ENCODE measurements at places on chromosomes 11 and 22.

DNA sequence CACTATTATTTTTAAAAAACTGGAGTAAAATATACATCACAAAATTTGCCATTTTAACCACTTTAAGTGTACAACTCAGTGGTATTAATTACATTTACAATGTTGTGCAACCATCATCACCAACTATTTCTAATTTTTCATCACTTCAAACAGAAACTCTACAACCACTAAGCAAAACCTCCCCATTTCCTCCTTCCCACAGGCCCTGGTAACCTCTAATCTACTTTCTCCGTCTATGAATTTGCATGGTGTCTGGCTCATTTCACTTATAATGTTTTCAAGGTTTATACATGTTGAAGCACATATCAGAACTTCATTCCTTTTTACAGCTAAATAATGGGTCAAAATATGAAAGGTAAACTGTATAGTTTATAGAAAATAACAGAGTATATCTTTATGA lies 24.4 kb downstream of the DDI1 start:
- no peak for DNase-seq

- no peak for DNase-seq
Observed at GRCh38 chr22:45976254-45977002, 534 bp downstream of the WNT7B start.

GRCh38 chr11:17718015-17718414 lies 1.4 kb upstream of the MYOD1 start:
- DNase-seq = no peak

GRCh38 chr22:20491346-20491745 lies 4.2 kb downstream of the KLHL22 start:
- DNase-seq = no peak

DNA sequence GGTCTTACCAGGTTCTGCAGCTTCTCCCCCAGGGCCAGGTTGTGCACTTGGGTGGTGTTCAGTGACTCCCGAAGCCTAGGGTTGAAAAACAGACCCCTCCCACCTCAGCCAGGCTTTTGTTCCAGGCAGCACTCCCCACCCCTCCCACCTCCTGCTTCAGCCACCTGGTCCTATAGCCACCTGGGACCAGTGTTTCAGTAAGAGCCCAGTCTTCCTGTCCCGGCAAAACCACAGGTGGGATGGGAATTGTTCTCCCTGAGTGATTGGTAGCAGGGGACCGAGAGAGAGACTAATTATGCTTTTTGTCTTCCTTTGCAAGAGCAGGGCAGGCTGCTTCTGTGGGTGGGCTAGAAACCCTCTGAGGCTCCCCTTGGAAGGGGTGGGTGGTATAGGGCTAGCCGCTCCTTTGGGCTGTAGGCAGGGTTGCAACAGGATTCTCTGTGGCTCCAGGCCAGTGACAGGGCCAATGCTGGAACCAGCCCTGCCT lies 8.5 kb upstream of the NAALADL1 start:
- DNase-seq = no peak

GRCh38 chr11:102799681-102800340 lies 1.9 kb upstream of the MMP1 start:
- DNase-seq = no peak

DNA sequence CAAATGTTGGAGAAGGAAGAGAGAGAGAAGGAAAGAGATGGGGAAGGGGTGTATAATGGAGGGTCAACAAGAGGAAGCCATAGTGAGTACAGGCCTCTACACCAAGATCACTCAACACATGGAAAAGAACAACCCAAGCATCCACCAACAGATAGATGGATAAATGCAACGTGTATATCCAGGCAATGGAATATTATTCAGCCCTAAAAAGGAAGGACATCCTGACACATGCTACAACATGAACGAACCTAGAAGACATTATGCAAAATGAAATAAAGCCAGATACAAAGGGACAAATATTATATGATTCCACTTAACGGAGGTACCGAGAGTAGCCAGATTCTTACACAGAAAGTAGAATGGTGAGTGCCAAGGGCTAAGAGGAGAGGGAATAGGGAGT lies 59.3 kb downstream of the NRXN2 start:
- DNase-seq = no peak

GRCh38 chr11:14248580-14248981 lies 110.4 kb downstream of the RRAS2 start:
- peak; percentile 19 for DNase-seq

DNA sequence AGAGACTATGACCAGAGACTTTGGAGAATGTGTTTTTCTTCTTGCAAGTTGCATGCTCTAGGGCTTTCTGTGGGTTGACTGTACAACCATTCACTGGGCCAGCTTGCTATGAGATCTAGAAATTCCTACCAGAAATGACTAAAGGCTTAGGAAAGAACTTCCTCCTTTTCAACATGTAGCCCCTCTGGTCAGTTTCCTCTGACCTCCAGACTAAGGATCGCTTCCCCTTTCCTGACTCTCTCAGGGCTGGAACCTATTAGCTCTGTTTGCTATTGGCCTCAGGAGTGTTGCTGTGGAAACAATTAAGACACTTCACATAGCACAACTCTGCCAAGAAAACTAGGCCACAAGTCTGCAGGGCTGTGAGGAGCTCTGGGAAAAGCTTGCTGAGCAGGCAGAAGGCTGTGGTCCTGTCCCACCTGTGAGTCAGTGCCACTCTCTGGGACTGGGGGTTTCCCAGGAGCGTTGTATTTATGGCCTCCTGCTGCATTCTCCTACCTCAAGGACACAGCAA lies 10.7 kb downstream of the CRY2 start:
- peak; percentile 39 for DNase-seq

GRCh38 chr11:82634091-82634490 lies 99.6 kb downstream of the FAM181B start:
- no peak for DNase-seq

DNA sequence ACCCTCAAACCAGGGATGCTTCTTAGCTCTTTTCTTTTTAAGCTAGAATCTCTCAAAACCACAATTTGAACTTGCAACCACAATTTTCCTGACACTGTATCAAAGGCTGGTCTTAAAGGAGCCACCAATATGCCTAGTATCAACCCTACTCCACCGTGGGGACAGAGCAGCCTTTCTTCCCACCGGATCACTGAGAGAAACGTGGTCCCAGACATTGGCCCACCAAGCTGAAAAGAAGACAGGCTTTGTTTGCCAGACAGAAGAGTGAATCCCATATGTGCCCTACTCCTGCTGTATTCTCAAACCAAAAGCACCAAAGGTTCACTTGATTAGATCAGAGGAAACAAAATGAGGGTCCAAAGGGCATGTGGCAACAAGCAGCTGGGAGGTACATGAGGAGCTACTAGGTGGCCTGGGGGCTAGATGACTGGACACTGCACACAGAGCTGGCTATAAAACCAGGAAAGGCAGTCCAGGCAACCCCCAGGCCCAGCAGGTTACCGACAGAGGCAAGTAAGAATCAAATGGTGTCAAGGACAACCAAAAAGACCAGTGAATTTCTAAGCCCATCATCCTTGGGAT lies 3.6 kb upstream of the VWCE start:
- DNase-seq = no peak

GRCh38 chr11:128857341-128857740 lies 9.8 kb downstream of the KCNJ1 start:
- DNase-seq = no peak

- DNase-seq = no peak
Observed at GRCh38 chr22:37047006-37047405, 4.5 kb upstream of the KCTD17 start.

DNA sequence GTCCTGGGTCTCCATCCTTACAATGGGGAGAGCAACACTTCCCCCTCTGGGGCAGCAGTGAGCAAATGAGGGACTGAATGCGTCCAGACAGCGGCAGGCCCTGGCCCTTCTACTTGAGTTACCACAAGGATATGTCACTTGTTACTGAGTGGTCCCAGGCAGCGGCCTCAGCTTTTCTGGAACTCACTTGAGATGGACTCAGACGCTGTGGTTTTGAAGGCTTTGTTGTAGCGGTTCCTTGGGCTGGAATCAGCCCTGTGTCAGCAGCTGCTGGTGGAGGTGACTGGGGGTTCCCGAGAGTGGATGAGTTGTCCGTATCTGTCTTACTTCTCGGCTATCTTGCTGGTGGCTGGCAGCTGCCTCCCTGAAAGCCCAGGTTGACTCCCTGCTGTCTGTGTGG lies 77.0 kb downstream of the MICAL2 start:
- no peak for DNase-seq

DNA sequence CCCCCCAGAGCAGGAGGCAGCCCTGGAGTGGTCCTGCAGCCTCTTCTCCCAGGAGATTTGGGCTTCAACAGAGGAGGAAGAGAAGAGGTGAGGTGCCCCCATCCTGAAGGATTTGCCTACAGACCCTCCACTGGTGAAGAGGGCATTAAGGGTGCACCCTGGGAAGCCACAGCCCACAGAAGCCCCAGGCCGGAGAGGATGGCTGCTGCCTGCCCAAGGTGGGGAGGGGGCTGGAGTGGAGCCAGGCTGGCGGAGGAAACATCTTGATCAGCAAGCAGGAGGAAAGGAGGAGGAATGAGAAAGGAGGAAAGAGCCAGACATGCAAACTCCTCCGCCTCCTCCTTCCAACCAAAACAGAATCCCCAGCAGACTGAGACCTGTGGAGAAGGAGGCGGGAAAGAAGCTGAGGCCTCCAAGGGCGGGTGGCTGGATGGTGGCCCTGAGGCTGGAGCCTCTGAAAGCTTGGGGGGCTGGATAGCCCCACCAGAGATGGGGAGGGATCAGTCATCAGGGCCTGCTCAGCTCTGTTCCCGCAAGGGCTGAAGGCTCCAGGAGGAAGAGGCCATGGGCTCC lies 31.3 kb downstream of the ARRB1 start:
- no peak for DNase-seq

DNA sequence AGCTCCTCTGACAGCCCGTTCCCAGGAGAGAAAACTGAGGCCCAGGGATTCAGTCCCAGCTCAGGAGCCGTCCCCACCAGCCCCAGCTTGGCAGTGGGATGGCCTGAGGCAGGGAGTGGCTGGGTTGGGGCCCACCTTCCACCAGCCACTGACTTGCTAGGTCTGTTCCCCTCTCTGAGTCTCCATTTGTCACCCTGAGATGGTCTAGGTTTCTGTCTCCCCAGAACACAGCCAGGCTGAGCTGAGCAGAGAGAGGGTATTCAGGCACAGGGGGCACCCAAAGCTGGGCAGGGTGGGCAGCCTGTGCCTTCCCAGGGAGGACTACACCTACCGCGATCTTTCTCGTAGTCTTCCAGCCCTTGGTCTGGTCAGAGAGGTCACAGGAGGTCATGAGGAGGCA lies 95.7 kb downstream of the PDE2A start:
- no peak for DNase-seq

GRCh38 chr11:48210052-48210451 lies 6.6 kb upstream of the OR4B1 start:
- no peak for DNase-seq

DNA sequence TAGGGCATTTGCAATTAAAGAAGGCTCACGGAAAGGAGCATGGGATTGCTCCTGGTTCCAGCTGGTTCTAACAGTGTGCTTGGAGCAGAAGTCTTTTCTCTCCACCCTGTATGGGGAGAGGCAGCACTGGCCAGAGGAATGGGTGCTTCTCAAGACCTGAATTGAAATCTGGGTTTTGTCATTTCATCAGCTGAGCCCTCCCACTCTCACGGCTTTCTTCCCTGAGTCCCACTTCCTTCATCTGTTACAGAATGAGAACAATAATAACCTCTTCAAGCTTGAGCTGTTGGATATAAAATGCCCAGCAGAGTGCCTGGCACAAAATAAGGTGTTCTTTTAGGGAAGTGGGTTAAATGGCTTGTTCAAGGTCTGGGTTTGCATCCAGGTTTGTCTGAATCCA lies 17.2 kb downstream of the CNTF start:
- DNase-seq = no peak

- DNase-seq = no peak
Observed at GRCh38 chr11:22728600-22729389, 62.4 kb downstream of the GAS2 start.

- no peak for DNase-seq
Observed at GRCh38 chr11:131486100-131486499, 115.7 kb downstream of the NTM start.

DNA sequence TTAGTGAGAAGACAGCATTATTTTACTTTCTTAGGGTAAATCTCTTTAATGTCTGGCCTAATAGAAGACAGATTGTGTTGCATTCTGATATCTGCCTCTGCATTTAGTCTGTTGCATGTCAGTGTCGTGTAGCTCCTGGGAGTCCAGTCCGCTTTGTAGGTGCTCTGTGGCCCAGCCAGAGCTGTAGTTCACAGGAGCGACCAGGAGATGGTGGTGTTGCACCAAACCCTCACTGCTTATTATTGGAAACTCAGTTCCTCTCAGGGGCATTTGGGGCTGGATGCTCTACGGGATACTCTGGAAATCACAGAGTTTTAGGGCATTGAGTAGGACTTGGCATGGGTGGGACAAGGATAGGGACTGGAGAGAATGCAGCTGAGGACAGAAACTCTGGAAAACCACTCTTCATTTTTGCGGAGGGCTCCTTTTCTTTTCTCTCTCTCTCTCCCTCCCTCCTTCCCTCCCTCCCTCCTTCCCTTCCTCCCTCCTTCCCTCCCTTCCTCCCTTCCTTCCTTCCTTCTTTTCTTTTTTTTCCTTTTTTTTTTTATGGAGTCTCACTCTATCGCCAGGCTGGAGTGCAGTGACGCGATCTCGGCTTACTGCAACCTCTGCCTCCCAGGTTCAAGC lies 21.7 kb downstream of the MIAT start:
- DNase-seq = peak; percentile 54

DNA sequence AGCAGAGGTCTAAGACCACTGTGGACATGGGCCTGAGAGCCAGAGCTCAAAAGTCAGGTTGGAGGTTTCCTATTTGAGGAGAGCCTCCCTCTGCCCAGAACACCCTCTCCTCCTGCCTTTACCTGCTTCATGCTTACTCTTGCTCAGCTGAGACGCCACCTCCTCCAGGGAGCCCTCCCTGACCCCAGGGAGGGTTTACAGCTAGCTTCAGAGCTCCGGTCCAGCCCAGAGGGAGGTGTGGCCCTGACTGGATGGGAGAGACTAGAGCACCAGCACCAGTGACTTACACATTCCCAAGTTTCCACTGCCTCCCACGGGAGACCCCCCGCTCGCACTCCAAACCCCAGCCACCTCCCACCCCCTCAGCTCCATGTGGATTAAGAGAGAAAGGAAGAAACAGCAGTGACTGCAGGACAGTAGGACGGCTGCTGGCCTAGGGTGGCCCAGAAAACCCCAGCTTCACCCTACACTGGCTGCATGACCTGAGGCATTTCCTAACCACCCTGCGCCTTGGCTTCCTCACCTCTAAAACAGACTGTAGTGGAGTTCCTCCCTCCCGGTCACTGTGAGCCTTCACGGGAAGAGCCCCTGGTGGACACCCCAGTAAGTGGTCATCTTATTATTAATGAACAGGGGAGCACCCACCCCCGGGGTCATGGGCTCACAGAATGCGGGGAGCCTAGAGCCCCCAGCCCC lies 24.5 kb upstream of the PDGFB start:
- DNase-seq = no peak

DNA sequence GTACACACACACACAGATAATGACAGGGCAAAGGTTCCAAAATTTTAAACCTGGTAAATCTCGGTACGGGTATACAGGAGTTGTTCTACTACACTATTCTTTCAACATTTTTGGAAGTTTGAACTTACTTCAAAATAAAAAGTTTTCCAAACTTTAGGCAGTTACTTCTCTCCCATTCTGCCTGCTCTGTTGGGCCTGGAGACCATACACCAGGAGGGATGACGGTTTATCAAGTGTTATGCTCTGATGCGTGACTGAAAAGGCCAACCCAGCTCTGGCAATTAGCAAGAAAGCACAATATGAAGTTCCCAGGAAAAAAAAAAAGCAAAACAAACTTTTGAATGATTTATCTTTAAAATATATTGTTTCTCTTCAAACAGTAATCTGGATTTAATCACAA lies 969 bp downstream of the SERPIND1 start:
- no peak for DNase-seq
